ENCODE measurements at places on chromosomes 5 and 9. TPM values are rescaled to one million over a fixed set of nuclear protein-coding genes. Genes with fewer than 3 reads are reported as not detected.
A peak's percentile ranks its signal among the peaks of the same experiment; 100 is the strongest.

GFI1B gene
- not detected for total RNA-seq

LCP2 gene
- total RNA-seq = 6.5 TPM

GRCh38 chr9:77999231-77999631, 32.4 kb downstream of the GNAQ start:
- H3K4me3 ChIP-seq = no peak overlapping the region
- H3K27me3 ChIP-seq = no peaks in the 10 kb centered on the region
- peak overlapping the region; percentile 16 for H3K27ac ChIP-seq
- no peaks in the 10 kb centered on the region for H3K36me3 ChIP-seq
- no peak for DNase-seq
- no peaks in the 10 kb centered on the region for H3K4me1 ChIP-seq

- no peak for DNase-seq
- no peaks in the 10 kb centered on the region for H3K4me1 ChIP-seq
- no peak overlapping the region for H3K27ac ChIP-seq
- H3K27me3 ChIP-seq = no peaks in the 10 kb centered on the region
Observed at GRCh38 chr5:36417668-36418067, 116.0 kb upstream of the RANBP3L start.

DNA sequence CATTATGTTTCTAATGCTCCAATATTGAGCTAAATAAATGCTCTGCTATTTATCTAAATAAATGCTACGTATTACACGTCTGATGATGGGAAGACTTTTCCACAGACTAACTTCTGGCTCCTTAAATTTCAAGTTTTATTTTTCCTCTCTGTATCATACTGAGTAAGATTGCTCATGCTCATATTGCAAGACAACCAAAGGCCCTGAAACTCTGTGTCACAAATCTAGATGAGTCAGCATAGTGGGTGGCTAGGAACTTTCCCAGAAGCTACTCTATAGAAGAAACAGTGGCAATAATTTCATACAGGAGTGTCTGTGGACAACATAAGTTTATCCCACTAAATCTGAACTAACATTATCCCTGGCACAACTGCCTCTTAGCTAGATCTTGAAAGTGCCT, 53.0 kb upstream of the RFX3 start:
- H3K27me3 ChIP-seq = no peaks in the 10 kb centered on the region
- no peak overlapping the region for H3K4me3 ChIP-seq
- no peaks in the 10 kb centered on the region for H3K4me1 ChIP-seq
- H3K36me3 ChIP-seq = no peaks in the 10 kb centered on the region

DNA sequence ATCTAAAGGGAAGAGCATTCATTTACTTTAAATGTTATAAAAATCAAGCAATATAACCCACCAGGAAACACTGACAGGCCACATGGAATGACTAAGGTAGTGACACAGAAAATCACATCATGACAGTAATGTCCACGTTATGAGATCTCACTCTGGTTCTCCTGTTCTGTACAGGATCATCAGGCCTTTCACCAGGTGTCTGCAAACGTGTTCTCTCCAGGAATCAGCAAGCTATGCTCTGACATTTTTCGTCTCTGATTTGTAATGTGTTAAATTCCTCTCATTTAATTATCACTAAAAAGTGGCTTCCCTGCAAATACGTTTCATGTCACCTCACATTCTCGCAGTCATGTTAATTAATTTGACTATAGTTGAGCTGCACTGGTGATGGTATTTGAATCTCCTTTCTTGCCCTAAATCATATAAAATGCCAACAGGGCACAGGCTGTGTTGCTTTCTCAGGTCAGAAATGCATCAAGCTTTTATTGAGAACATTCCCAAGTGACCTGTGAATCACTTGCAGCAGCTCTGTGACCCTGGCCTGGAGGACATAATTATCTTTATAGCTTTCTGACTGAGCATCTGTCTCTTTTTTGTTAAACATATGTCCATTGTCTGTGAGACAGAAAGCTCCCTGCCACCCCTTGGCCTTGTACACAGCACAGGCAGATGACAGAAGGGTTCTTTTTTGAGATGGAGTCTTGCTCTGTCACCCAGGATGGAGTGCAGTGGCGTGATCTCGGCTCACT, 196.2 kb downstream of the DIRAS2 start:
- no peaks in the 10 kb centered on the region for H3K36me3 ChIP-seq
- no peak for DNase-seq
- H3K4me3 ChIP-seq = no peak overlapping the region
- no peak overlapping the region for H3K27ac ChIP-seq
